Kasumi-1 (cell line): ENCODE measurements at places on chromosomes 6 and 20.

- no peak for DNase-seq
These were observed 129.8 kb downstream of the FOXO3 start for GRCh38 chr6:108690326-108691049.

DNA sequence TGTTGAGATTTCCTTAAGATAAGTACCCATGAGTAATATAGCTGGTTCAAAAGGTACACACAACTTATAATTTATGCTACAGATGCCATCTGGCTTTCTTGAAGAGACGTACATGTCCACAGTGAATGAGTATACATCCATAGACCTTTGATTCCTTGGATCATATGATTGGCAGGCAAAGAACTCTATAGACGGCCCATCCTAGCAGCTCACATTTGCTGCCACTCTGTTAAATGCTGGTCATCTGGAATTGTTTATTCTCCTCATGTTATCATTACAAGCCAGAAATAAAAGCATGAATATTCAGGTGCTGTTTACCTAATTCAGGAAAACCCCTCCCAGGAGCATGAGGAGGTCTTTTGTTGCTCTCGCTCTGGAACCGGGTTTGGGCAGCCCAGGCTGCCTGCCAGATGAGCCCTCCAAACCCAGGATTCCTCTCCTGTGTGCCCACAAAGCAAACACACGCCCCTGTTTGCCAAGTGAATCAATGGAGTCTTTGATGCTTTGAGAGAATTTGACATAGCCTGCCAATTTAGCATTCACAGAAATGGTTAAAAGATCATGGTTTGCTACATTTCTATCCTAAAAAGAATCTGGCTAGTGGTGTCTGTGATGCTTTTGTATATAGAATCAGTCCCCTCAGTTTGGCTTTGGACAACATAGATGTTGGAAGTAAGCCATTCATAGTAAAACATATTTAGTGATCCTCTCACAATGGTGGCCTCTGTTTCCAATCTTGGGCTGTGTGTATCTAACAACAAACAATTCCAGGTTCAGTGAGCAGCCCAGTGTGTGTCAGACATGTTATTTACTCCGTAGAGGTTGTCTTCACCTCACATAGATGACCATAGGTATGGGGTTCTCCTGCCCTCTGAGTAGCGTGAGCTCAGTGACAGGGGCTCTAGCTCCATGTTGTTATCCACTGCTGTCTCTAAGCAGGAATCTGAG is 17.5 kb upstream of the PLCG1 start:
- no peak for DNase-seq

GRCh38 chr6:91196729-91197128 is 609.9 kb upstream of the MAP3K7 start:
- DNase-seq = no peak

- no peak for DNase-seq
These were observed 174.3 kb upstream of the TNFAIP3 start for GRCh38 chr6:137692806-137693205.

DNA sequence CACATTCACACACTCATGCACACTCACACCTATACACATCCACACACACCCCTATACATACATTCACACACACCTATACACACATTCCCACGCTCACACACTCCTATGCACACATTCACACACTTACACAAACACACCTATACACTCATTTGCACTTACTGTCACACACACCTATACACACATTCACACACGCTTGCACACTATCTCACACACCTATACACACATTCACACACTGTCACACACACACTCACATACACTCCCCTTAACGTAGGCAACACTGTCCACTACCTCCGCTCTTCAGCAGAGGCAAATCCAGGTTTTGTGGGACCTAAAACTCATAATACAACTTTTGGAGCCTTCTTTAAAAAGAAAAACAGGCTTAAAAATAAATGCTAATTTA is 487.7 kb upstream of the CDH4 start:
- DNase-seq = no peak

- DNase-seq = no peak
These were observed 19.8 kb upstream of the LMBRD1 start for GRCh38 chr6:69816569-69816968.

GRCh38 chr6:125220712-125221111 is 67.1 kb downstream of the TPD52L1 start:
- no peak for DNase-seq

DNA sequence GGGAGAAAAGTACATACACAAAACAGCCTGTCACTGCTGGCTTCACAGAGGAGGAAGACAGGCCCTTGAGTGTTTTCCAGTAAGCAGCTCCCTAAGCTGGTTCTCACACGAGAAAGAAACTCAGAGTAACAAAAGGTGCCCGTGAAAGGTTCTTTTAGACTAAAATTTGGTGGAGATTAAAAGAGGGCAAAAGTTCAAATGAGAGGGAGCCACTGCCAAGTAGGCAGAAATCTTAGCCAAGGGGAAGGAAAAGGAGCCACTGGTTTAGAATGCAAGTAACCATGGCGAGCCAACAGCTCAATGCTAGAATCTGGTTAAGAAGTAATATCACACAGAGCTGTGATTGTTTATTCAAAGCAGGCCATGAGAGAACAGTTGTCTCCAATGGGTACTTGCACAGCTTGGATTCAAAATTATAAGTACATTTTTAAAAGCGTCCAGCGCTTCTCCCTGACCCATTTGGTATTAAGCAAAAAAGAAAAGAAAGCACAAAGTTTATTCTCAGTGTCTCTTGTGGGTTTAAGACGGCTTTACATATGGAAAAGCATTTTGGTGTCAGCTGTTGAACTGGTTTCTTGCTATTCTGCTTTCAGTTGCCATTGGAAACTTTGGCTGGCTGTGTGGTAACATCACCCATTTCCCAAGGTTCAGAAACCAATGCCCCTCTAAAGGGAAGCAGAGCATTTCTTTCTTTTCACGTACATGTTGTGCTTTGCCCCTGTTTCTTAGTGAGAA is 648.5 kb downstream of the RNF144B start:
- DNase-seq = no peak

DNA sequence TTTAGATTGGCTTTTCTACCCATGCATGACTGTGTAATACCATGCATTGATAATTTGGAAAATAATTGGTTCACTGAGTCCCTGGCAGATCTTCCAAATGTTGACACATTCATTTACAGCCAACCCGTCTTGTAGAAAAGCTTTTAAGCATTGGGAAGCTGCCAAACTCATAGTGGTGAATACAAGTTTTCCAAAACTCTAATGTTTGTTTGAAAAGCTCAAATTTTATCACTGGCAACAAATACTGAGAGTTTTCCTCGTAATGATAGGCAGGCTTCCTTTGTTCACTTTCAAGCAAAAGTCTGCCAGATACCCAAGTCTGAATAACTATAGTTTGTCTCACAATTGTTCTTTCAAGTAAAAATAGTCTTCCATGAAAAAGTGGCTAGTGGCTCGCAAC is 143.0 kb downstream of the FIG4 start:
- DNase-seq = no peak

DNA sequence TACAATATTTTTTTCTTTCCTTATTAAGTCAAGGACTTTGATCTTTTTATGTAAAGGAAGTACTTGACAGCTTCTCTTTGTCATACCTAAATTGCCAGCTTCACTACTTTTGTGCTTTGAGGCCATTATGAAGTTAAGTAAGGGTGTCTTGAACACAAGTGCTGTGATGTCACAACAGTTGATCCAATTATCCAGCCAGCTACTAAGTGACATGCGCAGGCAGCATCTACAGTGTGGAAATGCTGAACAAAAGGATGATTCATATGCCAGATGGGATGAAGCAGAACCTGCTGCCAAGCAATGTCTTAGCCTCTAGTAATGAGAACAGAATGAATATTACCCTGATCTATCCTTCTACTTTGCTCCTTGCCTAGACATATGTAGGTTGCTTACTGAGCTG is 68.3 kb upstream of the TMEM244 start:
- DNase-seq = no peak

DNA sequence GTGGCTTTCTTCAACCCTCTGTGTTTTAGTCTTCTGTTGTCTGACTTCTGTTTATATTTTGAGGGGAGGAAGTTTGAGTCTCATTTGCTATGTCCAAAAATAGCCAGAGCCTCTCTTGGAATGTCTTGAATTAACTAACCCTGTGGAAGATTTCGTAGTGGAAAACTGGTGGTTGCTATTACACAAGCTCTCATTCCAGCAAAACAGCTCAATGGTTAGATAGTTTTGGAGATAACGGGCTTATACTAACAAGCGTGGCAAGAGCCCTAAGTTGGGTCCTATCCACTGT is 1.6 kb downstream of the CCN2 start:
- no peak for DNase-seq

DNA sequence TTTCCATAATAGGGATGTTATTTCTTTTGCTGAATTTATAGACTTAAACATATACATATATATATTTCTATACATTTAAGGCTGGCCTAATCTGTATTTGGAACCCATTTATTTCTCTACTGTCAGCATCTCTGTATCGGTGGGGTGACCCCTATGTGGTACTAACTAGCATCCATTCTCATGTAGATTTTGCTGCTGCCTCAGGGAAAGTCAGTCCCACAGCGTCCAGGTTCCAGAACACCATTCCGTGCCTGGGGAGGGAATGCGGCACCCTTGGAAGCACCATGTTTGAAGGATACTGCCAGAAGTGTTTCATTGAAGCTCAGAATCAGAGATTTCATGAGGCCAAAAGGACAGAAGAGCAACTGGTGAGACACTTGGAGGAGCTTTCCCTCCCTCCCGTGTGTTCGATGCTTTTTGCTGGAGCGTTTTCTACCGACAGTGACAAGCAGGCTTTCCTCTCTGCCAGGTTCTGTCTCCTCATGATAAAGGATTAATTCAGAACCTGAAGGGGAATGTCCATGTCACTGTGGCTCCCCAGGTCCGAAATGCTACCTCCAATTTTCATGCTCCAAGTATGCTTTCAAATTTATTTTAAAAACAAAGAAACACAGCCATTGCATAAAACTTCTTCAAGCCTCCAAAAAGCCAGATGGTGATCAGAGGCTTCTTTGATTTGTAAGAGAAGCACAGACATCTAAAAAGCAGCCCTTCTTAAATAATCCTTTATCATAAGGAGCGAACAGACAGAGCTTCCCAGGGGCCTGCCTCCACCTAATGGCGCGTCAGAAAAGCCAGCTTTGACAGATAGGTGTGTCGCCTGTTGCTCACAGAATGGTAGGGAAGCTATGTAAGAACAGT is 13.1 kb downstream of the TNFAIP3 start:
- DNase-seq = no peak

DNA sequence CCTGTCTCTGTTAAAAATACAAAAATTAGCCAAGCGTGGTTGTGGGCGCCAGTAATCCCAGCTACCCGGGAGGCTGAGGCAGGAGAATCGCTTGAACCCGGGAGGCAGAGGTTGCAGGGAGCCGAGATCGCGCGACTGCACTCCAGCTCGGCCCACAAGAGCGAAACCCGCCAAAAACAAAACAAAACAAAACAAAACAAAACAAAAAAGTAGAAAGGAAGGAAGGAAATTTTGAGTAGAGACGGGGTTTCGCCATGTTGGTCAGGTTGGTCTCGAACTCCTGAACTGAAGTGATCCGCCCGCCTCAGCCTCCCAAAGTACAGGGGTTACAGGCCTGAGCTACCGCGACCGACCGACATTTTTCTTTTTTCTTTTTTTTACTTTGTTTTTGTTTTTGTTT is 30.6 kb upstream of the PRSS16 start:
- DNase-seq = no peak

DNA sequence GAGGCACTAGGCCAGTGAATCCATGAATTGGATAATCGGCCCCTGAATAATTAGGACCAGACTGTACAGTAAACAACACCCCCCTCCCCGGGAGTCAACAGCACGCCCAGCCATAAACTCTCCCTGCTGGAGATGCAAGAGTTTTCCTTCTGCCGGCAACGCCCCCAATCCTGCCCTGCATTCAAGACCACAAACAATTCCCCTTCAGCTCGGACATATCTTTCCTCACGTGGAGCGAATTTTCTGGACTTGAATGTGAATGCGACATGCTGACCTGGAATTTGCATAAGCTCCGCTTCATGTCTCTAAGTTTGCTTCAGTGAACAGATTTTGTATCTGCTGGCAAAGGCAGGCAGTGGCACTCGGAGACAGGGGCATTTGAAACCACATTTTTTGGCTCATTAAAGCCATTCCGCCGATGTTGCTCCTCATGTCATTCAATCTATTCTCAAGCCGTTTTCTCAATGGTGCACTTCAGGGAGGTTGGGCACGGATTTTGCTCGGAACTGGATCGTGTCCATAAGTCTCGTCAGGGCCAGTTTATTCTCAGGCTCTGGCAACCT is 38.0 kb upstream of the GMPR start:
- no peak for DNase-seq

DNA sequence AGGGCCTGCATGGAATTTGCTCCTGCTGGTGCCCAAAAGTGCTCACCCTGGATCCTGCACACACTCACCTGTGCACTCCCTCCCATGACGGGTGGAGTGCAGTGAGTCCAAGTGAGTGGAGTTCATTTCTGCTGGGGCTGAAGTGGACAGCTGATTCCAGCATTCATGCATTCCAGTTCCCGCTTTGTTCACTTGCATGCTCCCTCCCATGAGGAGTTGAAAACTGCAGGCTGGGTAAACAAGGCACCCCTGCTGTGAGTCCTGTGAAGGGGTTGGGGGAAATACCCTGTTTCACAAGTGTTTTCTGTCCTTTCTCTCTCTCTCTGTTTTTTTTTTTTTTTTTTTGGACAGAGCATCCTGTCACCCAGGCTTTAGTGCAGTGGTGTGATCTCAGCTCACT is 454.1 kb upstream of the NOX3 start:
- no peak for DNase-seq

- DNase-seq = no peak
These were observed 183.6 kb downstream of the SMOC2 start for GRCh38 chr6:168624540-168624939.

DNA sequence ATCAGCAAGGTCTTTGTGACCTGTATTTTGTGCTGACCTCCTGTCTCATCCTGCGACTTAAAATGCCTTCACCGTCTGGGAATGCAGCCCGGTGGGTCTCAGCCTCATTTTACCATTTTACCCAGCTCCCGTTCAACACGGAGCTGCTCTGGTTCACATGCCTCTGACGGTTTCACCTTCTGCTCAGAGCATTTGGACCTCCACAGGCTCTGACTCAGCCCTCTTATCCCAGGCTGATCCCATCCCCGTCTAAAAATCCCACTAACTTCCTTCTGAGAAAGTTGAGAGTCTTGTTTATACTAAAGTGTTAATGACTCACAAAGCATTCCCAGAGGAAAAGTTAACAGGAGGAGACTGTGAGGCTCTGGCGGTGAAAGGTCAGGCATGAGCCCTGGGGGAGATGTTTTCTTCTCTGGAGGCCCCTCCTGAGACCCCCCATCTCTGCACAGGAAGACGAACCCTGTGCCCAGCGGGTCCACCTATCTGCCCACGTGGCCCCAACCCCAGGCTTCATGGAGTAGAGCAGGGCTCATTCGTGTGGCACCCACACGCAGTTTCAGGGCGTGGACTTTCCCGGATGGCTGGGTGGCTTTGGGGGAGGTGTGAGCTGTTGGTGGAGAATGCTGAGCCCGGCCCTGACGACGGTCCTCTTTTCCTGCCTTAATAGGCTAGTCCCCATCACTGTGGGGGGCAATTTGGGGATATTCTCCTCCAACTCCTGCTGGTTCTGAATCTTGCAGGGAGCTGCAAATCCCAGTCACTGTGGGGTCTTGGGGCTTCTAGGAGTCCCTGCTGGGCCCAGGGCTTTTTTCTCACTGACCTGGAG is 3.3 kb upstream of the BIRC7 start:
- DNase-seq = no peak

- DNase-seq = no peak
These were observed 42.0 kb upstream of the DSN1 start for GRCh38 chr20:36815454-36816091.

GRCh38 chr6:71933881-71934280 is 47.5 kb downstream of the RIMS1 start:
- DNase-seq = no peak

GRCh38 chr6:53603386-53604116 is 58.6 kb upstream of the GCLC start:
- DNase-seq = no peak
